Psoas muscle (tissue), 8 donors: ENCODE measurements at places on chromosomes 7 and 10. TPM values are rescaled to one million over a fixed set of nuclear protein-coding genes. Genes with fewer than 3 reads are reported as not detected.

The GET4 gene
- 42.3 TPM for total RNA-seq

The RBP4 gene
- total RNA-seq, result 1.3 TPM

The GNAT3 gene
- total RNA-seq, result not detected

The C1GALT1 gene
- 12.5 TPM for total RNA-seq

The ABCB4 gene
- 3.2 TPM for total RNA-seq

The MLXIPL gene
- total RNA-seq, result 22.9 TPM

The ASB13 gene
- total RNA-seq, result 13.0 TPM
